ENCODE measurements at places on chromosomes 1 and 21. TPM values are rescaled to one million over a fixed set of nuclear protein-coding genes. Genes with fewer than 3 reads are reported as not detected.

The HES4 gene
- 7.2 TPM for total RNA-seq

The ICOSLG gene
- total RNA-seq, result 3.6 TPM

The CDA gene
- 1.7 TPM for total RNA-seq

The ERG gene
- total RNA-seq, result 11.5 TPM

The LRRC71 gene
- total RNA-seq, result not detected

Measured in psoas muscle (tissue), 8 donors.